ENCODE measurements at places on chromosomes 11 and 22.

- H3K36me3 ChIP-seq, result no peaks in the 10 kb centered on the region
- ATAC-seq, result no peak
- H3K27ac ChIP-seq, result no peak overlapping the region
- H3K4me3 ChIP-seq, result no peak overlapping the region
- H3K27me3 ChIP-seq, result peaks cover 30% of the 10 kb centered on the region
- H3K4me1 ChIP-seq, result no peaks in the 10 kb centered on the region
Measured at GRCh38 chr11:88042647-88043046, 132.6 kb downstream of the RAB38 start.

DNA sequence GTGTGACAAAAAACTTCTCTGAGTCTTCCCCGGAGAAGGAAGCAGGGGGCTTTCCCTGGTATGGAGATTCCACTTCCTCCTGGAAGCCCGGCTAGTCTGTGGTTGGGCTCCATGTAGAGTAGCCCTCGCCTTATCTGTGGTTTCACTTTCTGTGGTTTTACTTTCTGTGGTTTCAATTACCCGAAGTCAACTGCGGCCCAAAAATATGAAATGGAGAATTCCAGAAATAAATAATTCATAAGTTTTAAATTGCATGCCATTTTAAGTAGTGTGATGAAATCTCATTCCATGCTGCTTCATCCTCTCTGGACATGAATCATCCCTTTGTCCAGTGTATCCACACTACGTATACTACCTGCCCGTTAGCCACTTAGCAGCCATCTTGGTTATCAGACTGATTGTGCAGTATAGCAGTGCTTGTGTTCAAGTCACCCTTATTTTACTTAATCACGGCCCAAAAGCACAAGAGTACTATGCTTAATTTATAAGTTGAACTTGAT, 275.0 kb upstream of the SESN3 start:
- H3K27me3 ChIP-seq, result peaks cover 23% of the 10 kb centered on the region
- H3K36me3 ChIP-seq, result no peaks in the 10 kb centered on the region
- no peak overlapping the region for H3K4me3 ChIP-seq
- peaks cover 6% of the 10 kb centered on the region for H3K4me1 ChIP-seq

- H3K4me1 ChIP-seq, result no peaks in the 10 kb centered on the region
- H3K4me3 ChIP-seq, result no peak overlapping the region
- no peak for ATAC-seq
- no peaks in the 10 kb centered on the region for H3K36me3 ChIP-seq
- H3K27me3 ChIP-seq, result no peaks in the 10 kb centered on the region
Measured at GRCh38 chr11:84922212-84922805, 704.8 kb downstream of the DLG2 start.

GRCh38 chr11:35033011-35033410, 106.0 kb upstream of the CD44 start:
- no peaks in the 10 kb centered on the region for H3K27me3 ChIP-seq
- peak overlapping the region; percentile 51 for H3K4me3 ChIP-seq
- no peak for ATAC-seq
- peak overlapping the region; percentile 79 for H3K27ac ChIP-seq

GRCh38 chr11:39569789-39570188, 1889.7 kb downstream of the LRRC4C start:
- no peak overlapping the region for H3K4me3 ChIP-seq
- no peak for ATAC-seq

- peak overlapping the region; percentile 99 for H3K4me3 ChIP-seq
- peak overlapping the region; percentile 100 for H3K27ac ChIP-seq
- H3K27me3 ChIP-seq, result no peaks in the 10 kb centered on the region
- H3K36me3 ChIP-seq, result peaks cover 85% of the 10 kb centered on the region
- peaks cover 32% of the 10 kb centered on the region for H3K4me1 ChIP-seq
Measured at GRCh38 chr11:65419772-65420481, 2.7 kb upstream of the NEAT1 start.

- H3K4me3 ChIP-seq, result no peak overlapping the region
- no peak overlapping the region for H3K27ac ChIP-seq
- H3K36me3 ChIP-seq, result no peaks in the 10 kb centered on the region
- H3K27me3 ChIP-seq, result peaks cover 42% of the 10 kb centered on the region
- no peak for ATAC-seq
Measured at GRCh38 chr22:32744176-32744959, 57.1 kb upstream of the TIMP3 start.
